ENCODE measurements at places on chromosomes 1 and 21. TPM values are rescaled to one million over a fixed set of nuclear protein-coding genes. Genes with fewer than 3 reads are reported as not detected.

Gene SPRR2A
- total RNA-seq, result not detected

Gene PATJ
- total RNA-seq, result 36.9 TPM

Gene LCE1B
- not detected for total RNA-seq

- no peak for ATAC-seq
Measured at GRCh38 chr1:8118031-8118451, 91.9 kb upstream of the ERRFI1 start.

- no peak for ATAC-seq
Measured at GRCh38 chr1:107740579-107740978, 224.4 kb downstream of the VAV3 start.
